ENCODE measurements at places on chromosomes 5 and 9.

DNA sequence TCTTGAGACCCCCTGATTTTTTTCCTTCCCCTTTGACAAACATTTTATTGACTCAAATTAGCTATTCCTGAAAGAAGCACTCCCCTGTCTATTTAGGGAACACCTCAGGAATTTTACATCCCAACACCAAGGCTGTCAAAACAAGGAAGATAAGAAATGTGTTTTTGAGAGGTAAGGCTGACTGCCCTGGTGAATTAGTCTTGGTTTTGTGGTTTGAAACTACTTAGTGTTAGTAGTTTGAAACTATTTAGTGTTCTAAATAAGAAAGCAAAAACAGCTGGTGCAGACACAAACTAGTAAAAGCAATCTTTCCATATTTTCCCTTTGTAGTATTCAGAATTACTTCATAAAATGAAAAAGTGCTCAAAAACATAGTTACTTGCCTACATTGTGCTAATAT is 120.7 kb downstream of the PCSK1 start:
- no peak for DNase-seq

DNA sequence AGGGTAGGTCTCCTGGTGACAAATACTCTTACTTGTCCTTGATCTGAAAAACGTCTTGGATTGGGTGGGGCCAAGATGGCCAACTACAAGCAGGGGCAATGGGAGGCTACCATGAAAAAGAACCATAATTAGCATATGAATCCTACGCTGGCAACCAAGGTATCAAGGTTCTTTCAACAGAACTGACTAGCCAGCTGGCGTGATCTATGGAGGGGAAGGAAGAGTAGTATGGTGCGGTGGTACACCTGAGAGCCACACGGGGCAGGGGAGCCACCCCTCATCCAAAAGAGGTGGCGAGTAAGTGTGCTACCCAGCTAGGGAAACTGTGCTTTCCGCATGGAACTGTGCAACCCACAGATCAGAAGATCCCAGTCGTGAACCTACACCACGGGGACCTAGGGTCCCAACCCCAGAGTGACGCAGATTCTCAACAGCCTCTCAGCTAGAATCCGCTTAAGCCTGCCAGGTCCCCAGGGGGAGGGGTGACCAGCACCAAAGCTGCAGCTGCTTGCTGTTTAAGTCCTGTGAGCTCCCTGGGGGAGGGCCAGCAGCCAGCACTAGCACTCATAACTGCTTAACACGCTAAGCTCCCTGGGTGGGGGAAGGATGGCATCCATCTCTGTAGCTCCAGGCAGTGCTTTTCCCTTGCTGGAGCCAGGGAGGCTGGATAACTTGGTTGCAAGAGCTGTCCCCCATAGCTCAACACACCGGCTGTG is 334.8 kb downstream of the FBXL17 start:
- DNase-seq: no peak

DNA sequence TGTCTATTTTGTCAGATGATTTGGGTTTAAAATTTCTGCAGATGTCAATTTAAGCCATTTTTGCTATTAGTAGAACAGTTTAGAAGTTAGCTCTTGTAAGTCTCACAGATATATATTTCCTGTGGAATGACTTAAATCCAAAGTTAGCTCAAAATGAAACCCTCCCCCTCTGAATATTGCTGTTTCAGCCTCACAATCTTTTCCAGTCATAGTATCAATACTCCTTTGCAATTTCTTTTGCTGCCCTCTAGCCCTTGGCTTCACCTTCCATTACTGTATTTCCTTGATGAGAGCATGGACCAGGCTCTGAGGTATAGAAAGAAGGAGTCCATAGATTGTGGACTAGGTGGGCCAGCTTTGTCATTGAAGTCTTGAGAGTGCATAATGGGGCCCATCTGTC is 124.4 kb downstream of the ATG10 start:
- no peak for DNase-seq

- DNase-seq: no peak
These were observed 21.1 kb upstream of the LVRN start for GRCh38 chr5:115941051-115941675.
